ENCODE measurements at places on chromosomes 6 and 20.

- no peak for DNase-seq
These were observed 68.2 kb downstream of the SEL1L2 start for GRCh38 chr20:13922241-13922640.

- no peak for DNase-seq
These were observed 76.8 kb downstream of the CNKSR3 start for GRCh38 chr6:154433477-154434241.

DNA sequence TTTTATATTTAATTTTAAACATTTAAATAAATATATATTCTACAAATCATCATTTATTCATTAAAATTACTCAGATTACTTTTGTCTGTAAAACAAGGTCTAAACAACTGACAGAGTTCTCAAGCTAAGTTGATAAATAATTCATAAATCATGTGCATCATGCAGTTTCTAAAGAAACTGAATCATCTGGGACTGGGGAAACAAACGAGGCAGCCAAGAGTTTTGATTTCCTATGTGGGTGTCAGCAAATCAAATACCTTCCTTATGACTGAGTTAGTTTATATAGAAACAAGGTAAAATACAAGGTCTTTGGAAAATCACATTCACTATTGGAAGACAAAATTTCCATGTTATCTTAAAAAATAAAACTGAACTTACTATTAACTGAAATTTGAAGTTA, 149.9 kb upstream of the BEND6 start:
- DNase-seq: no peak

- no peak for DNase-seq
These were observed 17.3 kb upstream of the BHLHE23 start for GRCh38 chr20:63023936-63024571.

GRCh38 chr6:83352424-83353061, 78.3 kb downstream of the ME1 start:
- no peak for DNase-seq

DNA sequence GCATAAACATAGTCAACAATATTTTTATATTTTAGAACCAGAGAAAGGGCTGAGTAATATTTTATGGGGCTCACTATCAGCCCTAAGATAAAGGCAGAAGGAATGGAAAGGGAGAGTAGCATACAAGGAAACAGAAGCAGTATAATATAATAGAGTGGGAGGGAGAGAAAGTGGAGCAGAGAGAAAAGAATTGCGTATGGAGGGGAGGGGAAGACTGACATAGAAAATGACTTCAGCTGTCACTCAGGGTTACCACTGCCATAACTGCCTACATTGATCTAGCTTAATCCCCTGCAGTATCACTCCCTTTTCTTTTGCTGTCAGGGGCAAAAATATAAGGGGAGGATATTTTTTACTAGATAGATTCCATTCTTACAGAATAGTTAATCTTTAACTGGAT, 1133.5 kb upstream of the MAP3K7 start:
- no peak for DNase-seq

DNA sequence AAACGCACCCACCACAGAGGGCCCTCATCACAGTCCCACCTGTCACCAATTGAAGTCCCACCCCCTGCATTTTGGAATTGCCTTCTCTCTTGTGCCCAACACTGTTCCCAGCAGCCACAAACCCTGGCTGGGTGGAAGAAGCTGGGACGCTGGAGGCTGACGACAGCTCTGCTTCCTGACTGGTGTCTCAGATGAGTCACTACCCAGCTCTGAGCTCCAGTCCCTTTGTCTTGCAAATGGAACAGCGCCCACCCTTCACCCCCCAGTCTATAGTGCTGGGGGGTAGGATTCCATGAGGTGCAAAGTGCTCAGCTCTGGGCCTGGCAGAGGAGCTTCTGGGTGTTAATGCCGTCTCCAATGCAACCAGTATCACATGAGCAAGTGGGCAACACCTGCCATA, 85.3 kb downstream of the DLGAP4 start:
- no peak for DNase-seq

- peak; percentile 62 for DNase-seq
These were observed 33.0 kb downstream of the HNF4A start for GRCh38 chr20:44388466-44389023.

All from T-helper 2 cell treated with Interferon-gamma antibody and Interleukin-4, amounts not matched to agents 5 μg/mL and 100 μg/mL, for 36 hours (primary cell).